Dermis blood vessel endothelial cell (primary cell): ENCODE measurements at places on chromosomes 1 and 21. TPM values are rescaled to one million over a fixed set of nuclear protein-coding genes. Genes with fewer than 3 reads are reported as not detected.

- no peak for DNase-seq
Observed at GRCh38 chr1:200550367-200550766, 70.2 kb downstream of the KIF14 start.

- DNase-seq, result no peak
Observed at GRCh38 chr1:53645690-53646078, 93.3 kb downstream of the GLIS1 start.

DNA sequence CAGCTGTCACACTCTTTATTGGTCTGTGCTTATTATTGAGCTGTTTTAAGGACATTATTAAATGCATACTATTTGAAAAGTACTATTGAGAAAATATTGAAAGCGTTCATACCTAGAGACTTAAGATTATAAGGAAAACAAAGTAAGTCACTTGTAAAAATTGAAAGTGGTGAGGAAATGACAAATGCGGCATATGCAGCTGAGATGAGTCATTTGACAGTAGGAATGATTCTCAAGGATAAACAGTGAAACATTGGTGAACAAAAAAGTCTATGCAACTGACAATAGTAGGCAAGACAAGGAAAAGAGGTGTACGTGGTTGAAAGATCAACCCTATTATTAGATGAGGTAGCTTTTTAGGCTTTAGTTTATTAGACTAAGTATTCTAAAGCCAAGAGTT, 82.6 kb upstream of the MAP10 start:
- DNase-seq, result peak; percentile 17

Gene ZNF593OS
- not detected in 2 replicates for total RNA-seq

Gene TMEM125
- total RNA-seq, result 0.05 TPM in 1 of 2 replicates, not detected in the other

Gene DMBX1
- total RNA-seq, result not detected in 2 replicates

Gene CCDC190
- 0.05 TPM in 1 of 2 replicates, not detected in the other for total RNA-seq

- DNase-seq, result no peak
Observed at GRCh38 chr1:193419295-193419694, 232.9 kb upstream of the B3GALT2 start.

Gene MMEL1
- 2.0 and 5.4 TPM in 2 replicates for total RNA-seq

GRCh38 chr1:160115545-160116282, at the start of gene ATP1A2:
ATP1A2 (plus strand) TSS chr1:160115759; CDS start chr1:160115862, 103 bp downstream.
- DNase-seq, result no peak

GRCh38 chr1:198934901-198935305, 296.1 kb downstream of the PTPRC start:
- DNase-seq, result peak; percentile 79

Gene L1TD1
- total RNA-seq, result not detected in 2 replicates

Gene JAM2
- 1.5 and 3.9 TPM in 2 replicates for total RNA-seq

GRCh38 chr1:16139473-16139962, 16.4 kb downstream of the EPHA2 start:
- peak; percentile 59 for DNase-seq

DNA sequence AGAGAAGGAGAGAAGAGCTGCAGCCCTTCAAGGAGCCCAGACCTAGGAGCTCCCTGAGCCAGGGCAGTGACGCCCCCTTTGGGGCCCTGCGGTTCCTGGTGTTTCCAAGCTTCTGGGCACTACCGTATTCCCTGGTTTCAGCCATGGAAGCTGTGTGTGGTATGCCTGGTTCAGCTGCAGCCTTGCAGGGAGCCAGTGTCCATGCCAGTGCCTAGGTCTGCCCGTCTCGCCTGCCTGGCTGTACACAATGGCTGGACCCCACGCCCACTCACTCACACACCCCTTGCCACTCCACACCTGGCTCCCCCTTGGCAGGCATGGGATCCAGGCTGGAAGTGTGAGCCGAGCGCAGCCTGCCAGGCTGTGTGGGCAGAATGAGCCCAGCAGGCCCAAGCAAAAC, 87.7 kb downstream of the ADARB1 start:
- DNase-seq, result no peak

GRCh38 chr1:65395887-65396612, 24.4 kb upstream of the LEPR start:
- no peak for DNase-seq

Gene CADM3
- under 0.01 and 0.09 TPM in 2 replicates for total RNA-seq
